ENCODE measurements at places on chromosomes 1 and 21.

GRCh38 chr21:35149698-35150097, 100.6 kb upstream of the RUNX1 start:
- DNase-seq: no peak

GRCh38 chr1:119784191-119784781, 15.6 kb upstream of the HMGCS2 start:
- DNase-seq: no peak

GRCh38 chr1:185008838-185009237, 34.5 kb upstream of the NIBAN1 start:
- DNase-seq: no peak

GRCh38 chr1:7284839-7285435, 486.2 kb upstream of the VAMP3 start:
- DNase-seq: no peak

DNA sequence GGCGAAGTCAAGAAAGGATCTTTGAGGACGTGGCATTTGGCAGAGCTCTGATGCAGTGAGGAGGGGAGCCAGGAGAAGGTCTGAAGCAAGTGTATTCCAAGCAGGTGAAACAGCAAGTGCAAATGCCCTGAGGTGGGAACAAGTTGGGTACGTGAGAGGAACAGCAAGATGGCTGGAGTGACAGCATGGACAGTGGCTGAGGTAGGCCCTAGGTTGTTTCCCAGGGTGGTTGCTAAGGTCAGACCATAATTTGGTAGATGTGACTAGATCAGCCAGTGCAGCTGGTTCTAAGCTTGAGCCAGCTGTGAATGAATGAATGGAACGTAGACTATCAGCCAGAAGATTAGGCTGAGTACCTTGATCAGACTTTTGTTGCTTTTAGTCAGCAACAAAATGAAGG, 37.5 kb upstream of the JUN start:
- DNase-seq: no peak

GRCh38 chr1:43839056-43839455, 94.5 kb upstream of the ARTN start:
- no peak for DNase-seq

DNA sequence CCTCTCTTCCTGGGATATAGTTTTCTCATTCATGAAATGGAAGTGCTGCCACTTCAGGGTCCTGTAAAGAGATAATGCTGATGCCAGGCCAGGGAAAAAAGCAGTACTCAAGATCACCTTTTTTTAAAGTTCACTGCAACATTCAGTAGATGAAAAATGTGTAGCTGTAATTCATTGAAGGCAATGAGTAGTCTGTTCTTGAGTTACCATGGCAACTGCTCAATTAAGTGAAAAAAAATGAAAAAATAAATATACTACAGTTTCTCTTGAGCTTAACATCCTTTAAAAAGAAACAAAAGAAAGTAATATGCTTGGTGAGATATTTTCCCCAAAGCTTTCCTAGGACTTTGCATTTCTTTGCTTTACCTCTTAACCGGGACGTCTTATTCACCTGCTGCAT, 183.3 kb downstream of the AK5 start:
- no peak for DNase-seq

DNA sequence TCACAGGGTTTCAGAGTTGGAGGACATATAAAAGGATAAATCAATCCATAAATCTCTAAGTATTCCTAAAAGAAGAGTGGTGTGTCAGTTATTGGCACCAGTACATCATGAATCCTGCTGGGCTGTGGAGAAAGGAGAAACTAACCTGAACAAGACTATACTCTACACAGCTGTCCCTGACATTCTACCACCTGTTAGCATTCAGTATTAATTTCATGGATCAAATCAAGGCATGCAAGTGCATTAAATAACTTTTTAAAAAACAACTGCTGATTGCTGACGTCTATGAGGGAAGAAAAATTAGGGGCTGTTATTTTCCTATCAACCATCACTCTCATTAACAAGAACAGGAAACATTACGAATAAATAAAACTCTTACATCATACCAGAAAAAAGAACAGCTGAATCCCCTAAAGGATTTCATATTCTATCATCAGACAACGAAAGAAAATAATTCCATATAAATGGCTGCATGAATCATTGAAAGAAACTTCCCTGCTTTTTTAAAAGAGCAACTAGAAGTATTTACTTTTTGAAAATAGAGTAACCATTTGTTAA, 121.7 kb downstream of the ATF6 start:
- no peak for DNase-seq

GRCh38 chr1:101618900-101619299, 377.8 kb downstream of the OLFM3 start:
- no peak for DNase-seq

DNA sequence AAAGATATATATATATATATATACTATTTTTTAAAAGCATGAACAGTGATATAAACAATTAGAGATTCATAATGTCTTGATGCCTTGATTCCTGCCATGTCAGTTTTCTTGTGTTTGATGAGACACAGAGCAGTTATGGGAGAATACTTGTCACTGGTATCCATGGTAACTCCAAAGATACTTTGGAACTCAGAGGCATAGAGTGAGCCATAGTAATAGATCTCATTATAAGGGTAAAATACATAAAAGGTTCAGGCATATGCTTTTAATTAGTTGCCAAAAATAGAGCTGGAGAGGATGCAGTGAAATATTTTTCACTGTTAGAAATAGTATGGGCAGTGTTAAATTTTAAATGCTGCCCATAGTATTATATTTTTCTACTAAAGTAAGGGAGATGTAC, 134.1 kb downstream of the SYT14 start:
- DNase-seq: no peak

- no peak for DNase-seq
Measured at GRCh38 chr1:231871878-231872277, 245.3 kb downstream of the DISC1 start.

DNA sequence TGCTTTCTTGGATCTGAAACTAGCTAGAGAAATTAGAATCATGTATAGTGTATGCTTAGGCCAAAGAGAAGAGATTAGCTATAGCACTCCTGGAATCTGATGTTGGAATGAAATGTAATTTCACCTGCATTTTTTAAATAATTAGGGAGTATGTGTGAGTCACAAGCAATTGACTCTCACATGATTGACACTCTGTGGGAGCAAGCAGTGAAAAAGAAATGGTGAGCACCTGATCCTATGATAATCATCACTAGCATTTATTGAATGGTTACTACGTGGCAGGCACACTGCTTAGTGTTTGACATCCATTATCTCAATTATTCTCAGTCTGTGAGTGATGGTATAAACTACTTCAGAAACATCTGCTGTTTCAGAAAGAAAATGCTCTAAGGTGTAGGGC, 176.6 kb downstream of the NRIP1 start:
- DNase-seq: no peak

DNA sequence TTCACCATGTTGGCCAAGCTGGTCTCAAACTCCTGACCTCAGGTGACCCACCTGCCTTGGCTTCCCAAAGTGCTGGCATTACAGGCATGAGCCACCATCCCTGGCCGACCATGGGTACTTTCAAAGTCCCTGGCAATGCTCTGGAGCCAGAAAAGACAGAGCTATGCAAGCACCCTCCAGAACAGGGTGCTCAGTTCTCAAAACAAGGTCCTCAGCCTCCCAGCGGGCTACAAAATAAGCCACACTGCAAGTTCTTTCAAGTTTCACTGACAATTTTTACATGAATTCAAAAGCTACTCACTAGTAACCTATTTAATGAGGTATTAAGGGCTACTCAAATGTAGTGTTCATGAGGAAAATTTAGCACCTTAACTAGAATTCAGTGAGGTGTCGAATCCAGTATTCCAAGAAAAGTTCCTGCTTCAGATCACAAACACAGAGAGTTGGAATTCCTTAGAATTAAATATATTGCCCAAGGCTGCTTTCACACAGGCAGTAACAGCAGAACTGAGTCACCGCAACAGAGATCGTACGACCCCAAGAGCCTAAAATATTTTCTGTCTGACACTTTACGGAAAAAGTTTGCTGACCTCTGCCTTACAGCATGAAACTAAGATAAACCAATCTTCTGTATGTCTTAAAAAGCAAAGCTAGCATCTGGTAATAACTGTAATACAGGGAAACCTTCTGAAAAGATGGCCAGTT, 60.7 kb downstream of the HSF2BP start:
- DNase-seq: no peak

DNA sequence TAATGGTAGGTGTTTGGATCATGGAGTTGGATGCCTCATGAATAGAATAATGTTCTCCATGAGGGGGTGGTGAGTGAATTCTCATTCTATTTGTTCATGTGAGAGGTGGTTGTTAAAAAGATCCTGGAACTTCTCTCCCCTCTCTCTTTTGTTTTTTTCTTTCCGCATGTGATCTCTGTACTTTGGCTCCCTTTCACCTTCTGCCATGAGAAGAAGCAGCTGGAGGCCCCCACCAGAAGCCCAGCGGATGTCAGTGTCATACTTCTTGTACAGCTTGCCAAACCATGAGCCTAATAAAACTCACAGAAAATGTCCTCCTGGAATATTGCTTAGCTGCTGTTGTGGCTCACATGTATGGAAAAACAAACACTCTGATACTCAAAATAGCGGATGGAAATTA, 1212.3 kb upstream of the NCAM2 start:
- no peak for DNase-seq

DNA sequence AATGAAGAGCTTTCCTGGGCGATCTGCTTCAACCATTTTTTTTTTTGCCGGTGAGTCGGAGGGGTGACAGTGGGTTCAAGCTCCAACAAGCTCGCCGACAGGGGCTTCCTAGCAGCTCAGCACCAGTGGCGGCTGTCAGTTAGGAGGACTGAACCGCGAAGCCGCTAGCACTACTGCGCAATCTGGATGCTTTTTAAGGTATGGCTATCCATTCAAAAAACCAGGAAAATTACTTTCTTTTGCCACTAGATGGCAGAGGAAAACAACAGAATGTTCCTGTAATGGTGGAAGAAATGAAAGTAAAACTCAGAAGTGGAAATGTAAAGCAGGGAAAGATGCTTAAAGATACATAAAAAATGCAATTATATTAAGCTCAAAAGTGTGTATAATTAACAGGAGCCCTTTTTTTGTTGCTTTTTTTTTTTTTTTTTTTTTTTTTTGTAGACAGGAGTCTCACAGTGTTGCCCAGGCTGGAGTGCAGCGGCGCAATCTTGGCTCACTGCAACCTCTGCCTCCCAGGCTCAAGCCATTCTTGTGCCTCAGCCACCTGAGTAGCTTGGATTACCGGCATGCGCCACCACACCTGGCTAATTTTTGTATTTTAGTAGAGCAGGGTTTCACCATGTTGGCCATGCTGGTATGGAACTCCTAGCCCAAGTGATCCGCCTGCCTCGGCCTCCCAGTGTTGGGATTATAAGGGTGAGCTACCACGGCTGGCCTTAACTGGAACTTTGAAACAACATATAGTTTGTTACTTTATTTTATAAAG, 8.5 kb downstream of the KYAT3 start:
- no peak for DNase-seq

- DNase-seq: peak; percentile 61
Measured at GRCh38 chr1:153568367-153569099, 2.9 kb upstream of the S100A2 start.

- no peak for DNase-seq
Measured at GRCh38 chr21:17699524-17700189, 87.0 kb upstream of the BTG3 start.

DNA sequence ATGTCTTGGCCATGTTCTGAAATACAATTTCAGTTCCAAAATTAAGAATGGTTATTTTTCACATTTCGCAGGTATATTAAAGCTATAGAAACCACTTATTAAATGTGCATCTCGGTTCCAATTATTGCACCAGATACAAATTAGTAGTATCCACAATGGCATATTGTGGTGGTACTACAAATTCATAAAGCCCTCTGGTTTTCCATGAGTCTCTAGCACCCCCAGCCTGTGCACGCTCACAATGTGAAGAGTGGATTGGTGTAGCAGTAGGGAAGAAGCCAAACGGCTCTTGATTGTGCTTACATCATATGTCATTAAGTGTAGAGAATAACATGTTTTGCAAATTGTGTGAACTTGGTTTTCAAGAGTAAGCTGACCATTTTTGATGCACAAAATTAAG, 1.9 kb upstream of the BRINP3 start:
- DNase-seq: no peak

DNA sequence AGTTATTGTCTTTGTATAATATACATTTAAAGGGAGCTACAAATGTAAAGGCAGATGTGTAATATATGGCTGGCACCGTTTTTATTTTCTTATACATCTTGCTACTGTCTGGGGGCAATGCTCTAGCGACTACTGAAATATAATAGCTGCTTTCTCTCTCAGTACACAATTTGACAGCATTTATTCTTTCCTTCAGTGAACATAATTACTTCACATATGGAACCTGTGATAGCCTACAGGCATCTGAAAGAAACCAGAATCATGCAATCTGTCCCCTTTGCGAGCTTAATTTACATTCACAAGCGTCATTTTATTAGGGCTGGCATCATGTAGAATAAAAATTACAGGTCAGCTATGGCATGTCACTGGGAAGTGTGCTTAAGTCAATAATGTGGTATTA, 557.5 kb upstream of the PTBP2 start:
- no peak for DNase-seq

DNA sequence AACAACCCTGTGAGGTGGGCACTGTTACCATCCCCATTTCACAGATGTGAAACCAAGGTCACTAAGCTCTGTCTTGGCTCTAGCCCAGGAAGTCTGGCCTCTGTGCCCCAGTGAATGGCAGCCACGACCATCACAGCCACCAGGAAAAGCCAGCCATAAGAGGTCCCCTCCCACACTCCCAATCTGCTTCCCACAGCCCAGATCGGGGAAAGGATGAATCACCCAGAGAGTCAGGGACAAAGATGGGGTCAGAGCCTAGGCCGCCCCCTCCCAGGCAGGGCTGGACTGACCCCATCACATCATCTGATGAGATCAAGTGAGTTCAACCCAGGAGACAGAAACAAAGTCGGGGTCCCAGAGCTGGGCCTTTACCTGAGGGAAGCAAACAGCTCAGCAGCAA, 22.9 kb upstream of the COL16A1 start:
- DNase-seq: no peak

DNA sequence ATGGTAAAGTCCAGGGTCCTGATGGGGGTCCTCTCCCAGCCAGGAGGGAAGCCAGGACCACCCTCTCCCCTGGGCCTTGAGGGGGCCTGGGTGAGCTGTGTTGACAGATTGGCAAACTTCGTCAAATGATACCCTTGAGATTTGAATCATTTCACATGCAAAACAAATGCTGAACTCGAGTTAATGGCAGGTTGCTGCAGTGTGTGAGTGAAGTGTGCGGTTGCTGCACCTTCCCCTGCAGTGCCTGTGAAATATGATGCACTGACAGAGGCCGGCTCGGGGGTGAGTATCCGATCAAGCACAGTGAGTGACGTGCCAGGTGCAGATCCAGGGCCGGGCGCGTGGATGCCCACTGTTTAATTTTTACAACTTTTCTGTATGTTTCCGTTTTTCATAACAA, 5.7 kb upstream of the KRTAP12-1 start:
- no peak for DNase-seq

DNA sequence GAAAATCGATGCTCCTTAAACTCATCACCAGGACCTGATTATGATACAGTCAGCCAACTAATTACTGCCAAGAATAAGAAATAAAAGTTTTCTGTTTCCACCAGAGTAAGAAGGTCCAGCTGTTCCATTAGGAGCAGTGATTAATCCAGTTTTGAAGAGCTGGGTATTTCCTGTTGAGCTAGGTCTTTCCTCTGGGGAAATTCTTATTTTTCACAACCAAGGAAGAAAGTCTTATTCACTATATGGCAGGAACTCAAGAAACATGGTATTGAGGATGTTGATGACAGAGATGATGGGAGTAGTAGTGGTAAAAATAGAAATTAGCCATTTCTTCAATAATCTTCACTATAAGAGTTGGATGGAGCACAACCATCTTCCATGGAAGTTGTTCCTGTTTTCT, 374.6 kb upstream of the RUNX1 start:
- no peak for DNase-seq

GRCh38 chr1:165456861-165457260, 11.9 kb upstream of the RXRG start:
- DNase-seq: no peak

All from stimulated activated CD4-positive, alpha-beta T cell treated with anti-CD3 and anti-CD28 coated beads, Interleukin-15, amount 100 ng/mL, for 1 hour (primary cell).